HS-5 (cell line): ENCODE measurements at places on chromosomes 2 and 18.
A peak's percentile ranks its signal among the peaks of the same experiment; 100 is the strongest.

DNA sequence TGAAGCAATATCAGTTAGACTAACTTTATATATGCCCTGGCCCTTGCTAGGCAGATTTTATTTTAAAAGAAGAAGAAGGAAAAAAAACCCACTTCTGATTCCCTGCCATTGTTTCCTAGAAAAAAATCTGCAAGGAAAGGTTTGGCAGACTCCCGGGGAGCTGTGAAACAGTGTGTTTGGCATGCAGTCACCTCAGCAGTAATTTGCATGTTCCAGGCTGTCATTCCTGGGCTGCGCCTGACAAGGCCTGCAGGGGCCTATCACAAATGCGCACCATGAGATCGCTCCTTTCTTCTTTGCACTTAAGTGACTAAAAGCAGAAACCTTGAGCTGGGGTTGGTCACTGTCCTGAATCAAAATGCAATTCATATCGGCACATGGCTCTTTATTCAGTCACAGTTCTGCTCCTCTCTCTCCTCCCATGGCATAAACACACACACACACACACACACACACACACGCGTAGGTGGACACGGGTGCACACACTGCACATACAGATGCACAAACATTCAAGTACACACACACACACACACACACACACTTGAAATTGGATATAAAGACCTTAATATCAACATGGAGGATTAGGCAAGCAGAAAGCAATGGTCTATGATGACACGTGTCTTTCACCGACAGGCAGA, 172.8 kb downstream of the MYT1L start:
- DNase-seq: no peak

- DNase-seq: no peak
Observed at GRCh38 chr2:144796936-144797335, 277.0 kb upstream of the ZEB2 start.

DNA sequence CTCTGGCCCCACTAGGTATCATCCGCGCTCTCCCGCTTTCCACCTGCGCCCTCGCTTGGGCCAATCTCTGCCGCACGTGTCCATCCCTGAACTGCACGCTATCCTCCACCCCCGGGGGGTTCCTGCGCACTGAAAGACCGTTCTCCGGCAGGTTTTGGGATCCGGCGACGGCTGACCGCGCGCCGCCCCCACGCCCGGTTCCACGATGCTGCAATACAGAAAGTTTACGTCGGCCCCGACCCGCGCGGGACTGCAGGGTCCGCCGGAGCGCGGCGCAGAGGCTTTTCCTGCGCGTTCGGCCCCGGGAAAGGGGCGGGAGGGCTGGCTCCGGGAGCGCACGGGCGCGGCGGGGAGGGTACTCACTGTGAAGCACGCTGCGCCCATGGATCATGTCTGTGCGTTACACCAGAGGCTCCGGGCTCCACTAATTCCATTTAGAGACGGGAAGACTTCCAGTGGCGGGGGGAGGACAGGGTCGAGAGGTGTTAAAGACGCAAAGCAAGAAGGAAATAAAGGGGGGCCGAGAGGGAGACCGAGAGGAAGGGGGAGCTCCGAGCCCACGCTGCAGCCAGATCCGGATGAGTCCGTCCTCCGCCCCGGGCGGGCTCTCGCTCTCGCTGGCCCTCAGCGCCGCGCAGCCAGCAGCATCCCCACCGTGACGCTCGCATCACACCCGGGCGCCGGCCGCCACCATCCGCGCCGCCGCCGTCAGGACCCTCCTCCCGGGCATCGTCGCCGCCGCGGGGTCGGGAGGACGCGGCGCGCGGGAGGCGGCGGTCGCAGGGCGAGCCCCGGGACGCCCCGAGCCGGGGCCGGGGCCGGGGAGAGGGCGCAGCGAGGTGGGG, 664 bp downstream of the NETO1 start:
- DNase-seq: no peak

GRCh38 chr2:169081551-169081950, 12.2 kb downstream of the DHRS9 start:
- no peak for DNase-seq

GRCh38 chr18:28999726-29000125, 822.8 kb upstream of the CDH2 start:
- no peak for DNase-seq

DNA sequence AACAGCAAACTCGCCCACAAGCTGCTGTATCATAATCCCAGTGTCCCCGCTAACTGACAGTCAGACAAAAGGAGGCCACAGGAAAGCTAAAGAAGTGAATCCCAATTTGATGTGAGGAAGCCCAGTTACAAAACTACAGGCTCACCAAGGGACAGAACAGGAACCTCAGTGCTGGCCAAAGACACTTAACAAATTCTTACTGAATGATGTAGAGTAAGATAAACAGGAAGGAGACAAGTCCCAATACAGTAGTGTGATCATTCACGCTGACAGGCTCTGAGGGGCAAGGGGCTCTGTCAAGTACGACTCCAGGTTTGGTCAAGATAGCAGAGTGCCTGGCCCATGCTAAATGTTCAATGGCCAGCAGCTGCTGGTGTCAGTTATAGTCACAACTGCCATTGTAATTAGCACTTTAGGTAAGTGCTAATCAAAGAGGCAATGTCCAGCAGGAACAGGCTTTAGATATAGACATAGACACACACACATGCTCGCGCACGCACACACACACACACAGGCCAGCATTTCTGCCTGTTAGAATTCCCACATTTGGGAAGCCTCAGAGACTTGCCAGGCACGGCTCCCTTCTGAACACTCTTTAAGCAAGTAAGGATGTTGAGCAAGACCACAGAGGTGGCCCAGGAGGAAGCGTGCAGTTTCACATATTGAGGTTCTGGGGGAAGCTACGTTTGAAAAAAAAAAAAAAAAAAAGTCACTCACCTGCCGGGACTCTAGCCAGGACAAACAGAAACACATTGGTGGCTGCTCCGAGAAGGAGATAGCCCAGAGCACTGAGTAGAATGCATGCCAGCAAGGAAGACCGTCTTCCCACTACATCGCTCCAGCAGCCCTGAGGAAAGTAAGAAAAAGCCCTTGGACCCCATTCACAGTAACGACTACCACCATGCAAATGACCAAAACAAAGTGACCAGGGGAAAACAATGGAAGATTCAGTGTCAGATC, 35.4 kb upstream of the TMEM182 start:
- no peak for DNase-seq

GRCh38 chr2:12493031-12493513, 223.7 kb upstream of the TRIB2 start:
- DNase-seq: peak; percentile 82

- no peak for DNase-seq
Observed at GRCh38 chr18:48314690-48315089, 94.5 kb downstream of the ZBTB7C start.

DNA sequence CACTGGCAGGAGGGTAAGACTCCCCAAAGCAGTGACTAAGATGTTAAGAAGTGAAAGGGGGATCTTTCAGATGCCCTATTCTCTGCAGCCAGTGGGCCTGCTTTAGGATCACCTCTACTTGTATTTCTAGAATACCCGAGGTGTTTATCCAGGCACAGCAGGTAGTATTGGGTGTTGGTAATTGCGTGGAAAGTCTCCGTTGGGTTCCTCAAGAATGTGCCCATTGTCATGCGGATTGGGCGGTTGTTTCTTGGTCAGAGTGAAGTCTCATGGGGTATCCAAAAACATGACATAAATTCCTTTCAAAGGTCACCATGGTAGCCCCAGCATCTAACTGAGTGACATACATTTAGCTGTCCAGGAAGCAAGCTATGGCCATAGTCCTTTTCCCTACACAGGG, 308.8 kb downstream of the RPIA start:
- DNase-seq: no peak

GRCh38 chr2:159600752-159601151, 15.6 kb downstream of the BAZ2B start:
- DNase-seq: peak; percentile 47

- DNase-seq: peak; percentile 30
Observed at GRCh38 chr2:205868773-205869333, 186.6 kb downstream of the NRP2 start.

DNA sequence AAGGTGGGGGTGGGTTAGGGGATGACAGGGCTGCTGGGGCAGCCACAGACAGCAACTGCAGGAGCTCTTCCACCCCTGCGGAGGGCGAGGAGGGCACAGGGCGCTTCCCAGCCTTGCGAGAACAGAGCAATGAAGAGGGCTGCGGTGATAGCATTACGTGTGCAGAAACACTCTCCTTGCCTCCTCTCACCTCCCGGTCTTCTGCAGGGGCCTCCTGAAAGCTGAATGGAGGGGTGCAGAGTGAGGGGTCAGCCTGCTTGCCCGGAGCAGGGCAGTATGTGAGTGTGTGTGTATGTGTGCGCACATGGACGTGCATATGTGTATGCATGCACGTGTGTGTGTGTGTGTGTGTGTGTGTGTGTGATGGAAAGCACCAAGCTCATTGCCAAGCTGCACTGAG, 29.5 kb upstream of the IL1R2 start:
- no peak for DNase-seq

- DNase-seq: no peak
Observed at GRCh38 chr2:75053484-75054112, 95.2 kb downstream of the POLE4 start.
